Fibroblast of the aortic adventitia (primary cell): ENCODE measurements at places on chromosomes 2 and 18. TPM values are rescaled to one million over a fixed set of nuclear protein-coding genes. Genes with fewer than 3 reads are reported as not detected.

DNA sequence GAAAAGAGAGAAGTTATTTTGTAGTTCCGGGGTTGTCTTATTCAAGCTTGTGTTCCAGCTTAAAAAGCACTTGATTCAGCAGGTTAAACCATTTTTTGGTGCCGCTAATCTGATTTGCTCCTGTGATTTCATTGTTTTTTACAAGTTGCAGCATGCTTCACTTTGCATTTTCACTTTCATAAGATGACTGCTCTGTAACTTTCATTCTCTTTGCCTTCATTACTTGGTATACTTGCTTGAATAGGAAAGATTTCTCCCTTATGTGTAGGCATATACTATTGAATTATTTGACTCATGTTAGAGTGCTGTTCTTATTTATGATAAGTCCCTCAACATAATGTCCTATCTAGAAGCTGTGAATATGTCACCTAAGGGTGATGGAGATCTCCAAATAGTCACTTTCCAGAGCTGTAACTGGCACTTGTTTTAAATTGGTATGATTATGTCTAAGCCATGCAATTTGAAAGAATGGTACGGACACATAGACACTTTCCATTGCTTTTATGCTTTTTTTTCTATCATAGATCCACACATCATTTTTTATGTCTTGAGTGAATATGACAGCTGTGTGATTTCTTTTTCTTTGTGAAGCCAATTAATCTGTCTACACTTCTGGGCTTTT is 254.5 kb downstream of the DSEL start:
- no peak for DNase-seq

- DNase-seq: no peak
Observed at GRCh38 chr18:34734056-34734455, 24.0 kb downstream of the DTNA start.

The ACMSD gene
- total RNA-seq: not detected in 2 replicates

GRCh38 chr2:236014408-236015131 is 153.6 kb downstream of the GBX2 start:
- no peak for DNase-seq

The TRIM54 gene
- total RNA-seq: not detected in 2 replicates

DNA sequence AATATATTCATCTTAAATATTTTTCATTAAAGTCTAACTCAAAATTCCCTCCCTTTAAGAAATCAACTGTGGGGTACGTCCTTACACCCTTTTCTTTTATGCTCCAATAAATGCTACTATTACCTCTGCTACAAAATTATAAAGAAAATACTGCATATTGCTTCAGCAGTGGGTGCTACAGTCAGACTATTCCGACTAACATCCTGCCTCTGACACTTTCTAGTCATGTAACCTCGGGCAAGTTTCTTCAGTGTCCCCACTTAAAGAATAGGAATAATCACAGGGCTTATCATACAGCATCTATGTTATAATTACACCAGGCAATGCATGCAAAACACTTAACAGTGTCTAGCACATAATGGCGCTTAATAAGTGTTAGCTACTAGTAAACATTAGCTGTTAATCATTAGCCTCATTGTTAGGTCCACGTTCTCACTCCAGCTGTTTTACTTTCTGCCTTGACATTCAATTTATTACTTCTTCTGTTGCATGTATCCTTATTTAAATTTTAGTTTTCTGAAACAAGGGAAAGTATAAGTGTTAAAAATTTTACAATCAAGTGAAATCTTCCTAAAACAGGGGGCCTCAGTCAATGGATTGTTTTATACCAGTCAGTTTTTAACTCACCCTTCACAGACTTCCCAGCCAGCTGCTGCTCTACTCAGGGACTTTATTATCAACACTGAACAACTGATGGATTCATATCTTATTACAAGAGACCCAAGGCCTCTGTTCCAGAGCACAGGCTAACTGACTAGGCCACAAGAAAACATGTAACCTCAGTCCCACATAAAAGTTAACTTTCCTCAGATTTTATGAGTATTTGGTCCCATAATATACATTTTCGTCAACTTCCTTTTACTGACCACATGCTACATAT is 54.0 kb downstream of the CLASP1 start:
- no peak for DNase-seq

The MYCN gene
- not detected in 2 replicates for total RNA-seq

The SLC20A1 gene
- total RNA-seq: 127 and 134 TPM in 2 replicates

GRCh38 chr2:95351598-95351915 is 51.0 kb upstream of the FAHD2A start:
- no peak for DNase-seq

DNA sequence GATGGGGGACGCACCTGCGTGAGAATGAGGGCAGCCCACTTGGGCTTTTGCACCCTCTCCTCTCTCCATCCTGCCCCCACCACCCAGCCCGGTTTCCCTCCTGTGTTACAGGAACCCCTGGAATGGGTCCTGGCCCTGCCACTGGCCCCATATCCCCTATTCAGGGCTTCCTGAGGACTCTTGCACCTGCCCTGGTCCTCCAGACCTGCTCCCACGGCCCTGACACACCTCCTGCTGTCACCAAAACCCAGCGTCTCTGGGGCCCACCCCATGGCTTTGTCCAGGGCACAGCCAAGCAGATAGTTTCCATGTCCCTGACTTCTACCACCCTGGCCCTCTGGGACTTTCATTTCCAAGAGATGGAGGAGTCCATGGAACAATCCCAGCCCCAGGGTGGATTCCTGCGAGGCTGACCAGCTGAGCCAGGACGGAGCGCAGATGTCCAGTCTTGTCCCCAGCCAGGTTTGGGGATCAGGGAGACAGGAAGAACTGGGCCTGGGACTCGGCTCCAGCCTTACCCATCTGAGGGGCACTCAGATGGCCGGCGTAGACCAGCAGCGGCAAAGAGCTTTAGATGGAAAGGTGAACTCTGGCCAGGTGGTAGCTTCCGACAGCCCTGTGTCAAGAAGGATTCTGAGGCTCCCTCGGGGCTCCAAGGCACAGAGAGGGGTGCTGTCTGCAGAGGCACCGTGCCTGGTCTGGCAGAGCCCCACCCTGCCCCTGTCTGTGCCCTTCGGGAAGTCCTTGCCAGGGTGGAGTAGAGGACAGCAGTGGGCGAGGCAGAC is 12.0 kb downstream of the GPR35 start:
- DNase-seq: no peak

- peak; percentile 4 for DNase-seq
Observed at GRCh38 chr2:226514895-226515294, 284.7 kb downstream of the IRS1 start.

The KIF5C gene
- total RNA-seq: 0.09 TPM in 1 of 2 replicates, not detected in the other

The MALL gene
- 10.1 and 442 TPM in 2 replicates for total RNA-seq

The GPD2 gene
- total RNA-seq: 59.3 and 89.7 TPM in 2 replicates

The LYPD6 gene
- total RNA-seq: 0.54 TPM in 1 of 2 replicates, not detected in the other

DNA sequence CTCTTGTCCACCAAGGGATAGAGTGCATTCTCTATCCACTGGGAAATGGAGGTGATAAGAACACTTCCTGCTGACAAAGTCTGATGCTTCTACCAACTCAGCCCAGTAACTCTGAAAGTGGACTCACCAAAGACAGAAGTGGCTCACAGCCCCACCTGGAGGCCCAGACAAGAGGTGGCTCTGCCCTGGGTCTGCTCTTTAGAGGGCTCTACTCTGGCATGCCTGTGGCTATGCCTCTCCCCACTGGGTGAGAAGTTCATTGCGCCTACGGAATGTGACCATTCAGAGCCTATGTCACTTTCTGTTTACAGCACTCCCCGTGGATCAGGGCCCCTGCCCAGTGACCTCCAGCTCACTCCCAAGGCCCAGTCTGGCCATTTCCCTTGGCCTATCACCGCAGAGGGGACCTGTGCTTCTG is 13.5 kb upstream of the XDH start:
- peak; percentile 35 for DNase-seq

DNA sequence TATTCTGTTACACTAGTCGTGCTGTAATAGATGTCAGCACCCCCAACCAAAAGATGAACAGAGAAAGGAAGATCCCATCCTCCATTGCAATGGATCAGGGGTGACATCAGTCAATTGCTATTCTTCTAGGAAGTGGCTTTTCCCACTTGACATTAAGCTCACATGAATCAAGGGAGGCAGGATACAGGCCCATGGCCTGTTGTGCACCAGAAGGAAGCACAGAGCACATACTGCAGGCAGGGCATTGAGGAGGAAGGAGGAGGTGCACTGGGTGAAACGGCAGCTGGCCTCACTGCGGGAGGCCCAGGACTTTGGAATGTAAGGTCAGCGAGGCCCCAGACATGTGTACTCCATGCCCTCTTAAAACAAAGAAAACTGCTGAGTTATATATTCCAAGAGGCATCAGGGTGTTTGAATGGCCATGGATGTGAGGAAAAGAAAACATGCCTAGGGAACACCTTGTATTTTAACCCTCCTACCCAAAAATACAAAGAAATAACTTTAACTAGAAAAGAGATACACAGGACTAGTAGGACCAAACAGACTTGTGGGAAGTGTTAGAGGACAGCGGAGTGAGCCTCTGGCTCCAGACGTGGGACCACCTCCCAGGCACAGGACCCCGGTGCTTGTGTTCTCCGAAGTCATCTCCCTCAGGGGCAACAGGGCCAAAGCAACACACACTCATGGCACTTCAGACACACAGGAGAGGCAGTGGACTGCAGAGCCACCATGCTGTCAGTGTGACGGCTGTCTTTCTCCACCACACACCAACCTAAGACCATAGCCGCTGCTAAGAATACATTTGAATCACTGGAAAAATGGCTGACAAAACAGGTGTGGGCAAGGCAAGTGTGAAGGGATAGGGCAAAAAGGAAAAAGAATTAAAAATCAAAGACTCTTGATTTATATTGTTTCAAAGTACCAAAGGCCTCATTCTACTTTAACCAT is 51.4 kb upstream of the RIOK3 start:
- no peak for DNase-seq

The POTEJ gene
- total RNA-seq: not detected in 2 replicates

- DNase-seq: no peak
Observed at GRCh38 chr2:215392164-215392563, 43.7 kb downstream of the FN1 start.

The SOX11 gene
- 0.54 TPM in 1 of 2 replicates, not detected in the other for total RNA-seq

GRCh38 chr2:53740170-53740569 is 27.4 kb upstream of the CHAC2 start:
- DNase-seq: peak; percentile 58

DNA sequence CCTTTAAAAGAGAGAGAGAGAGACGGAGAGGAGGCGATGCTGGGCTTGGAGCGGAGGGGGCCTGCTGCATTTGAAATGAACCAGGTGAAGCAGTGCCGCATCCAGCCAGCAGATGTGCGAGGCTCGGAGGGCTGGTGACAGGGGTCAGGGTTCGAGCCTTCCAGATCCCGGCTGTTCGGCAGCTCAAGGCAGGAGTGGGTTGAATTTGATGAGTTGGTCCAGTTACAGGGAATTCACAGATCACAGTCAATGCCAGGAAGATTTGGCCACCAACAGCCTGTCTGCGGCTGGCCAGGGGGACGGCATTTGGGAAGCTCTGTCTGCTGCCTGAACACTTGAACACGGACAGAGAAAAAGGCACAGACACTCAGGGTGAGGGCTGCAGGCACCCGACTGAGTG is 48.6 kb downstream of the PTGR3 start:
- peak; percentile 14 for DNase-seq

The PAX8 gene
- 0.09 and 1.5 TPM in 2 replicates for total RNA-seq

DNA sequence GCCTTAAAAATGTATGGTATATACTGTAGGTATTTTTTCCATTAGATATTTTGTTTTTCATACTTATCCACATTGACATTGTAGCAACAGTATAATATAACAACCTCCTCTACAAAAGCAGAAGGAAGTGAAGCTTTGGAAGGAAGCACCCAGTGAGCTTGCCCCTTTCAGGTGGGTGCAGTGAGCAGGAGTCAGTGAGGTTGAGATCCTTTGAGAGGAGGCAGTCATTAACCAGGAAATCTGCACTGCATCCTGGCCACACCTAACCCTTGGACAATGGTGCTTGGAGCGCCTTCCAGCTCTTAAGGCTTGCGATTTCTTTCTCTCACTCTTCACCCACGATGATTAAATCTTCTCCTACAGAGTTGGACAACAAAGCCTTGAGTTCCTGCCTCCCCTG is 13.9 kb downstream of the IL37 start:
- no peak for DNase-seq

DNA sequence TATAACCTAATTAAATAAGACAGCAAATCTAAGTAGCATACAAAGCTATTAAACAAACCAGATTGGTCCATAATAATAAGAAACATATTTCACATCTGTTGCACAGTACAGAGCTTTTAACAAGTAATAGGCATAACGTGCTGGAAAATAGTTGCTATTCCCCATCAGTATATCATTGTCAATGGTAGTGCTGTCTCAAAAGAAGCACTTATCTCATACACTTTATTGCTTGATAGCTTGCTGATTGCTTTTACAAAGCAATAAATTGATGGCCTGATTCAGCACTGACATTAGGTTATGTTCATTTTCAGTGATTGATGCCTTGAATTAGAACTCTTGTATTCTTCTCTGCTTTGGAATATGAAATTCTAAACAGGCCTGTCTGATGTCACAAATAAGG is 641.7 kb downstream of the CBLN2 start:
- no peak for DNase-seq

GRCh38 chr2:96534141-96534540 is 2.4 kb upstream of the ARID5A start:
- peak; percentile 47 for DNase-seq

DNA sequence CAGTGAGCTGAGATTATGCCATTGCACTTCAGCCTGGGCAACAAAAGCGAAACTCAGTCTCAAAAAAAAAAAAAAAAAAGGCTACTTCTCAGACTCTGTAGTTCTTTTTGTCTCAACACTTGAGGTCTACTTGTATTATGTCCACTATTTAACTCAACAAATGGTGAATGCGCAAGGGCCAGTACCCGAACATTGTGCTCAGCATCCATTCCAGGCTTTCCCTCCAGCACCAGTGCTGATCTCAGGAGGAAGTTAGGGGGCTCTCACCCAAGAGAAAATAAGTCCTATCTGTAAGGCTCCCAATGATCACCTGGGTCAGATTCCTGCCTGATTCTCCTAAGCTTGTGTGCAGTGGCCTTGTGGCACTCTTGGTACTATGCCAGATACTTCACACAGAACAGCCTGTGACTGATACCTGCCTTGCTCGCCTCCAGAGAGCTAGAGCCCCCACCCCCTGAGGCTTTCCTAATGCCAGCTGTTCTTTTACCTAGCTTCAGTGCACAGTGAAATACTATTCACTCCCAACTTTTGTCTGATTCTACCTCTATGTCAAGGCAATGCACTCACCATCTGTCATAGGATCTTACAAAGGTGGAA is 74.9 kb downstream of the INO80D start:
- DNase-seq: no peak

DNA sequence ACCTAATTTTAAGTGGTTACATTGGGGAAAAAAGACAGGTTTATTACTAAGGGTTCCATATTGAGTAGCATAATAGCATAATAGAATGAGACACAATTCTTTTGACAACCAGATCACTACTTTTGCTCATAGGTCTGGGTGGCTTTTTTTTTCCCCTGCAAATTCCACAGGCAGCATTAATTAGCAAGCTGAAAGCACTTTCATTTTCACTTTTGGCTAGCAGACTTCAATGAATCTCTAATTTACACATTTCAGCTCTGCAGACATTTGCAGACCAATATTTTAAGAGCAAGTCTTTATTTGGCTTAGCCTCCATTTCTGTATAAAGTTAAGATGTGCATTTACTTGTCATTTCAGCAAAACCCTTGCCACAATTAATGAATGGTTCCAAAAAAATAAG is 185.5 kb downstream of the NOL4 start:
- DNase-seq: no peak

- no peak for DNase-seq
Observed at GRCh38 chr2:147041121-147041494, 803.7 kb upstream of the ACVR2A start.

- DNase-seq: no peak
Observed at GRCh38 chr2:171788316-171788993, 101.2 kb downstream of the DYNC1I2 start.
